ENCODE measurements at places on chromosomes 12 and 14. TPM values are rescaled to one million over a fixed set of nuclear protein-coding genes. Genes with fewer than 3 reads are reported as not detected.

DNA sequence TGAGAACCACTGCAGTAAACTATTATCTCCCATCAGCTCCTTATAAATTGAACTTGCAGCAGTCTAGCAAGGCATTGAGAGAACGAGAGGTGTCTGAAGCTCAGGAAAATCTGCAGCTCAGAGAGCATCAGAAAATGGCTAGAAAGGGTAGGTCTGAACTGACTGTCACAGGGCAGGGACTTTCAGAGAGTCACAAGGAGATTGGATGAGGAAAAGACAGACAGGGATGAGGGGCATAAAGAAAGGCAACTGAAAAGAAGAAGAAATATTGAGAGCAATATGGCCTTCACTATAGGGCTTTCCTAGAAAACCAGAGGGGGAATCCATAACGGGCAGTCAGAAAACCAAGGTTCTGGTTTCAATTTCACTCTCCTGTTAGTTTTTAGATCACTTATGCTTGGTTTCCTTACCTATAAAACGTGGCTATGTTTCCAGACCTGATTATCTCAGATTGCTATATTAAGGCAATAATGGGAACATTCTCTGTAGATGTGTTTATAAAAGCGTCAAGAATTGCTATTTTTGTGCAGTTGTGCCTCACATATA lies 40.9 kb downstream of the PDE6H start:
- H3K36me3 ChIP-seq, result no peaks in the 10 kb centered on the region
- H3K4me1 ChIP-seq, result no peaks in the 10 kb centered on the region
- peak overlapping the region; percentile 33 for H3K4me3 ChIP-seq
- no peak overlapping the region for H3K27ac ChIP-seq

The RNF212B gene
- total RNA-seq, result not detected

DNA sequence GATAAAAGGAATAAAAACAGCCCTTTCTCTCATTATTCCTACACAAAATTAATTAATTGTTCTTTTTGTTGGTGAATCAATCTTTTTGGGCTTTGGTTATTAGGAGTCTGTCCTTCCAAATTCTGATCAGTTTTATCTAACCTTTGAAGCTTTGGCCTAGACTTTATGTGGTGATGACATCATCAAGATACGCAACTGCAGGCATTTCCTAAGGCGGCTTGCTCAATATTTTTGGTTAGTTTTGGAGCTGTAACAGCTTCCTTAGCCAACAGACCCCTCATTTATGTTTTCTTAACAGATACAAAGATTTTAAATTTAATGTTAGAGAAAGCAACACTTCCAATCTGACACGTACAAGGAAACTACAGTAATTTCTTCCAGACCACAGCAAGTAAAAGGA lies 87.8 kb upstream of the PDE3A start:
- no peaks in the 10 kb centered on the region for H3K4me1 ChIP-seq
- no peaks in the 10 kb centered on the region for H3K27me3 ChIP-seq
- peak overlapping the region; percentile 20 for H3K27ac ChIP-seq
- no peak for DNase-seq
- no peak overlapping the region for H3K4me3 ChIP-seq
- H3K36me3 ChIP-seq, result no peaks in the 10 kb centered on the region

GRCh38 chr12:14930299-14930698 lies 8.0 kb downstream of the ERP27 start:
- no peak for DNase-seq
- peak overlapping the region; percentile 69 for H3K27ac ChIP-seq
- H3K36me3 ChIP-seq, result no peaks in the 10 kb centered on the region

- no peaks in the 10 kb centered on the region for H3K27me3 ChIP-seq
- no peak overlapping the region for H3K4me3 ChIP-seq
- no peak for DNase-seq
- no peaks in the 10 kb centered on the region for H3K36me3 ChIP-seq
- H3K4me1 ChIP-seq, result peaks cover 4% of the 10 kb centered on the region
Observed at GRCh38 chr12:122467983-122468382, 32.7 kb downstream of the ZCCHC8 start.

DNA sequence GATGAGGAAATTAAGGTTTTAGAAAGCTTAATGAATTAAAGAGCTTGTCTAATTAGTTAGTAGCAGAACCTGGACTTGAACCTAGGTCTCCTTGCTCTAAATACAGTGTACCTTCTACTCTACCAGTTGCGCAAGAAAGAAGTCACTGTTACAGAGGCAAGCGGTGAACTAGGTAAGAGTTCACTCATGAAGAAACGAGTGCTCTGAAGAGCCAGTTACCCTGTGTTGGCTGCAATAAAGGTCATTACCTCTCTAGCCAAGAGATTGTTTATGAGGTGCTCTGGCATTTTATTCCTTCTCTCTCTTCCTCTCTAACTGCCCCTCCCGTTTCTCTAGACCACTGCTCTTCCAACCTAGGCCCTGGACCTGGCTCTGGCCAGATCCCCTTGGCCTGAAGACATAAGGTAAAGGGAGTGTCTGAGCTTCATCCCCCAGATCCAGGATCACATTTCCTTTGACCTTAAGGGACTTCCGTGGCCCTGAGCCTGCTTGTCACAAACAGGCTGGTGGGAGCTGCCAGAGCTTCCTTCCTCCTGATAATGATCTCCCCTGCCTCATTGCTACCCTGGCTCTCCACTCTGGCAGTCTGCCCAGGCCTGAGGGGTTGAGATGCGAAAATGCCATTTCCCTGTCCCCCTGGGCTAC lies 1.9 kb downstream of the RNASE7 start:
- no peak overlapping the region for H3K4me3 ChIP-seq
- H3K27ac ChIP-seq, result no peak overlapping the region
- peaks cover 10% of the 10 kb centered on the region for H3K4me1 ChIP-seq
- no peaks in the 10 kb centered on the region for H3K27me3 ChIP-seq
- DNase-seq, result no peak
- H3K36me3 ChIP-seq, result no peaks in the 10 kb centered on the region

The MAP3K12 gene
- total RNA-seq, result 27.9 TPM

DNA sequence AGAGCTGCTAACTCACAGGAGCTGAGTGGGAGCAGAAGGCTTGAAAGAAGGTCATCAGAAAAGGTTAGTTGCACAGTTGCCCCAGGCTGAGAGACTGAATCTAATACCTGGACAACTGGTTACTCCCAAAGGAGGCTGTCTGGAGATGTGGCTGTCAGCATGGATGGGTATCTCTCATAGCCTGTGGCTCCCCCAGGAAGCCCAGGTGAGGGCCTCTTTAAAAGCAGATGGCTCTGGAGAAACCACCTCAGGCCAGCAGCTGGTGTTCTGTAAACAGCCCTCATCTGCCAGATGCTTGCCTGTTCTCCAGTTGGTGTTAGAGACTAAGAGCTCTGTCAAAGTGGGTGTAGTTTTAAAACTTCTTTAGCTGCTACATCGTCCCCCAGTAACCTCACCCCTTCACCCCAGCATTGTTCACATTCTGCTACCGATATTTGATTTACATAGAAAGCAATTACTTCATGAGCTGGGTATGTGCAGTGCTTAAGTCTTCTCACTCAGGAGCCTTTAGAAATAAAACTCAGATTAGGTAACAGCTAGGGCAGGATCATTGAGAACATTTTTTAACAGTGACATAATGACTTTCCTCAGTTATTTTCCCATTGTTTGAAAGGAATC lies 25.8 kb downstream of the DACT1 start:
- DNase-seq, result no peak
- no peak overlapping the region for H3K4me3 ChIP-seq
- H3K4me1 ChIP-seq, result peaks cover 10% of the 10 kb centered on the region
- no peak overlapping the region for H3K27ac ChIP-seq
- no peaks in the 10 kb centered on the region for H3K27me3 ChIP-seq
- H3K36me3 ChIP-seq, result no peaks in the 10 kb centered on the region

- no peak overlapping the region for H3K4me3 ChIP-seq
- peaks cover 56% of the 10 kb centered on the region for H3K36me3 ChIP-seq
- H3K27me3 ChIP-seq, result no peaks in the 10 kb centered on the region
Observed at GRCh38 chr12:53063708-53064612, 14.1 kb downstream of the TNS2 start.

GRCh38 chr12:1827826-1828805 lies 7.8 kb downstream of the LRTM2 start:
- no peak for DNase-seq
- no peak overlapping the region for H3K4me3 ChIP-seq
- no peak overlapping the region for H3K27ac ChIP-seq
- H3K36me3 ChIP-seq, result no peaks in the 10 kb centered on the region

- peak overlapping the region; percentile 55 for H3K27ac ChIP-seq
- H3K4me3 ChIP-seq, result peak overlapping the region; percentile 30
- H3K4me1 ChIP-seq, result peaks cover 26% of the 10 kb centered on the region
- H3K27me3 ChIP-seq, result no peaks in the 10 kb centered on the region
- no peak for DNase-seq
- no peaks in the 10 kb centered on the region for H3K36me3 ChIP-seq
Observed at GRCh38 chr12:92059960-92060359, 85.7 kb downstream of the BTG1 start.

DNA sequence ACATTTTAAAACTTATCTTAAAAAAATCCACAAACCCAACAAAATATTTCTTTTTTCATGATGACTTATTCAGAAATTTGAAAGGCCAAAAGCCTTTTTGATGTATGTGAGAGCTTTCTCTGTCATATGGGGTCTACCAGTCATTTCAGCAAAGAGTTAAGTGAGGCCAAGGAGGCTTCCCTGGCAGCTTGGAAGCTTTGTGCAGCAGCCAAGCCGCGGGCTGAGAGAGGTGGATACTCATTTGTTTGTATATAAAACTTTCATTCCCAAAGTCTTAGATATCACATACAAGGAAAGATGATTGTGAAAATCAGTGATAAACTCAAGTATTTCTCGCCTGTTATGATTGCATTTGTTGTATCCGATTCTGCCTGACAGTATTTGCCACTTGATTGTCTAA lies 48.5 kb upstream of the RNU6-8 start:
- H3K4me1 ChIP-seq, result peaks cover 10% of the 10 kb centered on the region
- no peak for DNase-seq
- no peak overlapping the region for H3K27ac ChIP-seq
- H3K4me3 ChIP-seq, result no peak overlapping the region
- no peaks in the 10 kb centered on the region for H3K27me3 ChIP-seq
- H3K36me3 ChIP-seq, result no peaks in the 10 kb centered on the region

The KRT81 gene
- total RNA-seq, result not detected

DNA sequence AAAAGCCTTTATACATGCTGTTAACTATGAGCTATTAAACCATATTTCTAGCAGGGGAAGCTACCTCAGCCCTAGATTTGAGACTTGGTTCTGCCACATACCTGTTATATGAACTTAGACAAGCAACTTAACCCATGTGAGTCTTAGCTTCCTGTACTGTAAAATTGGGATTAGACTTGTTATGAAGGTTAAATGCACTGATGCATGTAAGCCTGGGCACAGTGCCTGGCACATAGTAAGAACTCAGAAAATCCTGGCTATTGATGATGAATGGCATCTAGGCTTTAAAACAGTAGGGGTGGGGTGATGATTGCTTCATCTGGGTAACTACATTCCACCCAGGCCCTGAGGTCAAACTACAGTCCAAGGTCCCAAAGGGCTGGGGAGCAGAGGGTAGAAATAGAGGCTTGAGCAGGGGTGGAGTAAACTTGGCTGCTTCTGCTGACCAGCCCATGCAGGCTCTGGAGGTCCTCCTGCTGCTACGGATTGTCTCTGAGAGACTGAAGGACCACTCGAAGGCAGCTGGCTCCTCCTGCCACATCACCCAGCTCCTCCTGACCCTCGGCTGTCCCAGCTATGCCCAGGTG lies 11.3 kb downstream of the ESPL1 start:
- H3K4me1 ChIP-seq, result no peaks in the 10 kb centered on the region
- DNase-seq, result no peak
- no peak overlapping the region for H3K4me3 ChIP-seq
- H3K27ac ChIP-seq, result no peak overlapping the region
- no peaks in the 10 kb centered on the region for H3K27me3 ChIP-seq
- no peaks in the 10 kb centered on the region for H3K36me3 ChIP-seq

The HOXC11 gene
- total RNA-seq, result not detected

GRCh38 chr12:107847430-107847829 lies 72.9 kb downstream of the ASCL4 start:
- peaks cover 17% of the 10 kb centered on the region for H3K4me1 ChIP-seq
- no peak overlapping the region for H3K4me3 ChIP-seq
- H3K27me3 ChIP-seq, result no peaks in the 10 kb centered on the region

The C12orf50 gene
- not detected for total RNA-seq

DNA sequence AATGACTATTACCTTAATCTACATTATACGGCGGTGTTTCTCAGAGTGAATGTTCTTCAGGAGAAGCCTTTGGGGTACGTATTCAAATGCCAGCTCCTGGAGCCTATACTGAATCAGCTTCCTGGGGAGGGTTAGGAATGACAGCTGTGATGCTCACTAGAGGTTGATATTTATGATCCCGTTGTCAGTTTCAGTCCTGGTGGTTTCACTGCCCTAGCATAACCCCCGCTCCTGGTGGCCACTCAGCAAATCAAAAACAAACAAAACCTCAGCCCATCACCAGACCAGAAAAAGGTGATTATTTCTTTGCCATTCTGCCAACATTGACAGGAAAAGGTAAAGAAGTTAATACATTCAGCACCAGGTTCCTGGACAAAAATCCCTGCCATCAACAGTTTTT lies 136.5 kb upstream of the CRY1 start:
- no peak for DNase-seq
- H3K27me3 ChIP-seq, result no peaks in the 10 kb centered on the region
- H3K4me3 ChIP-seq, result no peak overlapping the region
- no peaks in the 10 kb centered on the region for H3K36me3 ChIP-seq

The CCDC91 gene
- 26.6 TPM for total RNA-seq

- no peak overlapping the region for H3K27ac ChIP-seq
- H3K4me1 ChIP-seq, result no peaks in the 10 kb centered on the region
- no peaks in the 10 kb centered on the region for H3K27me3 ChIP-seq
Observed at GRCh38 chr12:18284386-18284785, 23.1 kb downstream of the PIK3C2G start.

DNA sequence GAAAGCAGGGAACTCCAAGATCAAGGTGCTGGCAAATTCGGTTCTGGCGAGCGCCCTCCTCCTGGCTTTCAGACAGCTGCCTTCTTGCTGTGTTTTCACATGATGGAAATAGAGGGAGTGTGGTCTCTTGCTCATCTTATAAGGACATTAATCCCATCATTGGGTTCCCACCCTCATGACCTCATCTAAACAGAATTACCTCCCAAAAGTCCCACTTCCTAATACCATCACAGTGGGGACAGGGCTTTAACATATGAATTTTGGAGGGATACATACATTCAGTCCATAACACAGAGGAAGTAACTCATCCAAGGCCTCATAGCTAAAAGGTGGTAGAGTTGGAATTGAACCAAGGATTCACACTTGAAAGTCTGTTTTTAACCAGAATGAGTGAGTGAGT lies 28.6 kb downstream of the DYRK2 start:
- DNase-seq, result no peak
- H3K4me1 ChIP-seq, result peaks cover 18% of the 10 kb centered on the region
- H3K4me3 ChIP-seq, result no peak overlapping the region
- no peaks in the 10 kb centered on the region for H3K27me3 ChIP-seq
- H3K36me3 ChIP-seq, result no peaks in the 10 kb centered on the region
- H3K27ac ChIP-seq, result no peak overlapping the region

The DIO2 gene
- 46.5 TPM for total RNA-seq

The TAS2R7 gene
- not detected for total RNA-seq

The ADAM21 gene
- 0.14 TPM for total RNA-seq

DNA sequence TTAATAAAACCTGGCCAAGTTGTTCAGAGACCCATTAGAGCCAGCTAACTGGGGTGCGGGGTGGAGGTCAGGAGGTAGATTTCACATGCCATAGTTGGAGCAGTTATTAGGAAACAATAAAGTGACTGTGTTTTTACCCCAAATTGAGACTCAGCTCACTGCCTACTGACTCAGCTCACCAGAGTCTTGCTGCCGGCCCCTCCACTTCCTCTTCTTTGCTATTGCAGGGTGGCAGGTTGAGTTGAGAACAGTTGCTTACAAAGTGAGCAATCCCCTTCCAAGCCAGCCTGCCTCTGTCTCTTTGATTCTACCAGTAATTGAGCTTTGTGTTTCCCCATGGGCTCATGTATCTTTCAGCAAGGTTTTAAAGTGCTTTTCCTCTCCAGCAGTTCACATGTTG lies 12.9 kb downstream of the ST8SIA1 start:
- no peaks in the 10 kb centered on the region for H3K27me3 ChIP-seq
- H3K36me3 ChIP-seq, result no peaks in the 10 kb centered on the region
- no peak for DNase-seq
- peak overlapping the region; percentile 45 for H3K27ac ChIP-seq

Measured in thoracic aorta (tissue), 2 donors.